ENCODE measurements at places on chromosomes 5 and 9.

DNA sequence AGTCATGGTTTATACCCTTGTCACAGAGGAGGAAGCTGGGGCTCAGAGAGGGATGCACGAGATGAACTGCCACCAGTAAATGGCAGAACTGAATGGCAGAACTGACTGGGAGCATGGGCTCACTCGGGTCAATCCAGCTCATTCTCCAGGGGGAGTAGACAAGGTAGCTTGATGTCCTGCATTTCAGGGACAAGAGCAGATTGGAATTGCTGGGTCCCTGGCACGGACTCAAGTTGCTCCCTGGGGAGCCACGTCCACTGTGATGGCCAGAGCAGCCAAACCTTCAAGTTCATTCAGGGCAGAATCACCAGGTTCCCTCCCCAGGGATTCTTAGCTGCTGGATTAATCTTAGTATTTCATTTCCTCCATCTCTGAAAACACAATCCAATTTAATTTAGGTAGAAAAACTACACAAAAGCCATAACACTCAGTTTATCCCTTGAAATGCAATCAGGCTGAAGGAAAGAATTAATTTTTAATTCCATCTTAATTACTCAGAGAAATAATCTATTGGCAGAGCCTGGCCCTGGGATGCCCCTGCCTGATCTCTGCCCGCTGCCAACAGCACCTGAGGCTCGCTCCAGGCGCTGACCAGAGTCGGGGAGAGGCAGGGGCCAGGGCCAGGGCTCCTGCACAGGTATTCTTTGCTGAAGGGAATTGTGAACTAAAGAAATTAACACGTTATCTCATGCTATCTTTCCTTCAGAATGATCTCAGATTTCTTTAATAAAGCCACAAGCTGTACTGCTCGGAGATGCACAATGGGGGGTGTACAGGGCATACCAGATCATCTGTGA lies 42.0 kb upstream of the UNC5A start:
- DNase-seq, result no peak

- DNase-seq, result no peak
These were observed 590.0 kb upstream of the DMAC1 start for GRCh38 chr9:8389531-8389930.

- DNase-seq, result no peak
These were observed 40.6 kb downstream of the USP20 start for GRCh38 chr9:129875687-129876395.

DNA sequence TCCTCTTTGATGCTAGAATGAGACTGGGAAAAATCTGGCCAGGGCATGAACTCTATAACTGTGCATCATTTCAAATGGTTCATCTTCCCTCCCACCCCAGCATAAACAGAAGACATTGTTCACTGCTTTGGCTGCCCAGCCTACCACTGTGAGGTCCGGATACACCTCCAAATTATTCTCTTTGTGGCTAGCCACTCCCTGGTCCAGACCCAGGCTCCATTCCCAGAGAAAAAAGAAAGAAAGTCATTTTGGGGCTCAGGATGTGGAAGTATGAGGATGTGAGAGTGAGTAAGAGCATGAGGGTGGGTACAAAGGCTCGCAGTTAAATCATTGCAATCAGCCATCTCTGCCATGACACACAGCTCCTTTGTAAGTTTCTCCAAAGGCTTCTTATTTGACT lies 559.2 kb downstream of the PSAT1 start:
- DNase-seq, result no peak

- no peak for DNase-seq
These were observed 34.2 kb downstream of the MEGF10 start for GRCh38 chr5:127324756-127325155.

GRCh38 chr9:90124961-90125360 lies 517.7 kb downstream of the DIRAS2 start:
- DNase-seq, result no peak

DNA sequence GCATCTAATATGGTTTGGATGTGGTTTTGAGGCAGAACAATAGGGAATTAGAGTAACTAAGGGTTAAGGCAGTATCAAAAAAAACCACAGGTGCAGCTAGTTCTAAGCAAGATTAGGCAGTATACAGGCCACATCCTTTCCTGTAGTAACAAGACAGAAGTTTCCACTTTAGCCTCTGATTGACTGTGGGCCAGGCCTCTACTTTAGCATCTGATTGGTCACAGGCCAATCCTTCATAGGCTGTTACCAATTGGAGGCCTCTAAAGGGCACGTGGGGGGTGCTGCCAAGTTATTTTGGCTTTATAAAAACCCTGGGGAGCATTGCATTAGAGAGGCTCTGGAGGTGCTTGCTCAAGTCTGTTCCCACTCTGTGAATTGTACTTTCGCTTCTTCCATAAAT lies 144.1 kb upstream of the ST8SIA4 start:
- DNase-seq, result no peak

GRCh38 chr5:135371622-135372232 lies 27.3 kb downstream of the MACROH2A1 start:
- no peak for DNase-seq

DNA sequence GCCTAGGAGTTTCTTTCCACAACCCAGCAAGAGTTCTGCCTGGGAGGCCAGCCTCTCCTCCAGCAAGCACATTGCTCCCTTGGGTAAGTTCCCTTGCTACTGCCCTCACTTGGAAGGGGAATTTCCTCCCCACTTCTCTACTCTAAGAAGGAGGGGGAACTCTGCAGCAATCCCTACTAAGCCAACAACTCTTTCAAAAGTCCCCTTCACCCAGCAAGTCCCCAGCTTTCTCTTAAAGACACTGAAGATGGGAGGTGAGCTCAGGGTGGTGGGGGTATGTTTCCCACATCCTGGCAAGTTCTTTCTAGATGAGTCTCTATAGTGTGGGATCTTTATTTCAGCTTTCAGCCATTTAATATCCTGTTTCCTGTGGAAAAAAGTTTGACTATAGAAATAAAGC lies 49.0 kb downstream of the PDE8B start:
- no peak for DNase-seq
